Stimulated activated naive CD4-positive, alpha-beta T cell treated with Interleukin-2 at 50 U/mL for 16 hours (primary cell): ENCODE measurements at places on chromosomes 6 and 20.

GRCh38 chr20:38434301-38434741 lies 807 bp downstream of the SNHG17 start:
- DNase-seq, result peak; percentile 24

- DNase-seq, result no peak
These were observed 16.6 kb downstream of the SYNDIG1 start for GRCh38 chr20:24485981-24486380.

GRCh38 chr6:131680868-131681267 lies 20.3 kb downstream of the OR2A4 start:
- no peak for DNase-seq

DNA sequence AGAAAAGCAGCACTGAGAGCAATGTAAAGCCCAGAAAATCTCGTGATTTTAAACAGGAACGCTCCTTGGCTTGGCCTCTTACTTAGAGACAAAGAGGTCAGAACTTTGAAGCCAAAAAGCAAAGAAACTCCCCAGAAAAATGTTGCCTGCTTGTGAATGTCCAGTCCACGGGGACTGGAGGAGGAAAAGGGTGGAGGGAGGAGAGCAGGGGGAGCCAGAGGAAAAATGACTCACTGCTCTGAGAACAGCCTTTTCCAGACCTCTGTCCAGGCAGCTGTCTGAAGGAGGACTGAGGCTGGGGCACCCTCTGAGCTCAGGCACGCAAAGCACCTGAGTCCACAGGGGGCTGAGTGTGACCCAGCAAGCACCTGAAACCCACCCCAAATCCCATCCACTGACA lies 64.7 kb downstream of the TRAM2 start:
- no peak for DNase-seq

DNA sequence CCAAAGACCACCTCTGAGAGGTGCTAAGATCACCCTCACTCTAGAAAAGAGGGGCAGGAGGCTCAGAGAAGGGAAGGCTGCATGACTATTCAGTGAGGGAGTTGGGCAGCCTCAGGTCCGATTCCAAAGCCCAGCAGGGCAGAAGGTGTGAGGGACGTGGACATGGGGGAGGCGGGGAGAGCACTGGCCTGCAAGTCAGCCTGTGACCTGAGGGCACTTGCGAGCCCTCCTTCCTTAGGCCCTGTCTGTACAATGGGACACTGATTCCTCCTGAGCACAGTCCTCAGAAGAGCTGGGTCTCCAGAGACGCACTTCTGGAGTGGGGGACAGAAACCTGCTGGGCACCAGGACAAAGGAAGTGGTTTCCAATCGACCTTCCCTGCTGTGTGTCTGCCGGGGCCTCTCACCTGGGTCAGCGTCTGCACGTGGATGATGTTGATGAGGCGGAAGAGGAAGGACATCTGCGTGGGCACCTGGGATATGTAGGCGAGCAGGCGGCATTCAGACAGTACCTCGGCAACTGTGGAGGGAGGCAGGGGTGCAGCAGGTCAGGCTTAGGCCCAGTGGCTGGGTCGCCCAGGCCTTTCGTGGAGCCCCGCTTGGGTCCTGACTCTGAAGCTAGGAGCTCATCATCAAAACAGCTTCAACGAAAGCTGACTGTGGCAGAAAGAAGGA lies 48.5 kb downstream of the MYH7B start:
- no peak for DNase-seq

DNA sequence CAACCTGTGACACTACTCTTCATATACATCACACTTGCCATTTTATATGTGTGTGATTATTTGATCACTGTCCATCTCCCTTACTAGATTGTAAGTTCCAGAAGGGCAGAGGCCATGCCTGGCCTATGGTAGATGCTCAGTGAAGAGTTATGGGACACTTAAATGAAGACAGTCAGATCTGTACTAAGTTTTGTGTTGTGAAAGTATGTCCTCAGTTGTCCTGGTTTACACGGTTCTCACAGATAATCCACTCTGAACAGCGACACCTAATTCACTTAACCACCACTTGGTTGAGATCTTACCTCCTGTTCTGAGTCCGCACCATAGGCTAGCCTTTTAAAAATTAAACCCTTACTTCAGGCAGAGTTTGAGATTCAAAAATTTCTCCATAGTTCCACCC lies 434.1 kb upstream of the SOX4 start:
- DNase-seq, result no peak

GRCh38 chr6:27742833-27743573 lies 169.2 kb downstream of the OR2B2 start:
- no peak for DNase-seq

GRCh38 chr6:72182337-72183246 lies 296.2 kb downstream of the RIMS1 start:
- DNase-seq, result no peak

GRCh38 chr6:165511807-165512206 lies 151.2 kb downstream of the PDE10A start:
- DNase-seq, result no peak

- no peak for DNase-seq
These were observed 48.9 kb upstream of the SIRPA start for GRCh38 chr20:1846341-1846740.

DNA sequence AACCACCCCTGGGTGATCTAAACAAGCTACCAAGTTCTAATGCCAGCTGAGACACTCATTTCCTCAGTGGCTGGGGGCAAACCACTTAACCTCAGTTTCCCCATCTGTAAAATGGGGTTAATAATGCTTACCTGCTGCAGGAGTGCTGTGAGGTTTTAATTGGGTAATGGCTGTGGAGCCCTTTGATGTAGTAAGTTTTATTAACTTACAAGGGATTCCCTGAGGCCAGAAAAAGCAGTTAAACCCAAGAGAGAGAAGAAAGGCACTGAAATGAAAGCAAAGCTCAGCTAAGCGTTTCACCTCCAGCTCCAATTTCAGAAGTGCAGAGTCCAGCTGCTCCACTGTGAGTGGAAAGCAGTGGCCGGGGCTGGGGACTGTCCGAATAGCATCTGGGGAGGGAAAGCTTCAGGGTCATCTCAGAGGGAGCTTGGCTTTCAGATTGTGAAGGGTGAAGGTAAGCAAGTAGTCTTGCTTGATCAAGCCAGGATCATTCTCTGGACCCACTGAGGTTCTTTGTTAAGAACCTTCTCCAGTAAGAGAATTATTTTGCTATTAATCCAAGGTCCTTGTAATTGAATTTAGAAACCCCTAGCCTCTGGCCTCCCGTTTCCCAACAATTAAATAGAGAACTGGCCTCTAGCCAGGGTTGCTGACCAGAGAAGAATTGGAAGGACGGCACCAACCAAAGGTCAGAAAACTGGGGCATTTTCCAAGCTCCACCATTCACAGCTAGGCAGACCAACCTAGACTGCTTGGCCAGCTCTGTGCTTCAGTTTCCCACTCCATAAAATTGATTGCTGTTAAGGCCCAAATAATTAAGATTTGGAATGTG lies 20.9 kb upstream of the TCP11 start:
- DNase-seq, result no peak

- DNase-seq, result no peak
These were observed 741.8 kb downstream of the HDGFL1 start for GRCh38 chr6:23311211-23311610.

GRCh38 chr6:36715469-36715868 lies 17.8 kb downstream of the RAB44 start:
- no peak for DNase-seq

DNA sequence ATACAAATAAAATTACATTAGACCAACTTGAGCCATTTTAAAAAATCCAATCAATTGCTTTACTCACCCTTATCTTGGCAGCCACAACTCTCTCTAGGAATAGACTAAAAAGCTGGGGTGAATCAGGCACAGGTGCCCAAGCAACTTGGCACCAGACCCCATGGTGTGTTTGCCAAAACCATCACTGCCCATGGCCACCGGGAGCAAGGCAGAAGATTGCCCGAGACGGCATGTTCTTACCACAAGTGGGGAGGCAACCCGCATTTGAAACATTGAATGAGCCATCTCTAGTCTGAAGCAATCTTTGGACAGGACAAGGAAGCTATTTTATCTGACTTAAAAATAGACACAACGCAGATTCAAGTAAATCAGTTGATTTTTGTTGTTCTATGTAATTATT lies 69.0 kb downstream of the SMLR1 start:
- DNase-seq, result no peak

DNA sequence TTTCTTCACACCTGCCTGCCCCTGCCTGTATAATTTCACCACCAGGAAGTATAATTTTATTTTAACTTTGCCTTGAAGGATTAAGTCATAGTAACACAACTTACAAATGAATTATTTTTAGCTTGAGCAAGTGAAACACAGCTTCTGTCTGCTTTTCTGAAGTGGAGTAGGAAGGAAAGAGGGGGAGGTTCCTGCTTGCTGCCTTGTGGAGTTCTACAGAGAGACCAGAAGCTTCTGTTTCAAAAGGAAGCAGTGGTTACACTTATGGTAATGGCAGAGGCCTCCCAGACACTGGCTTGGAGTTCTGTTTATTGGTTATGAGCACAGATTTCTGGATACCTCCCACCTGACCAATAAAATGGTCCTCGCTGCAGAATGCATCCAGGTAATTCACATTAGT lies 159.6 kb downstream of the TMEM200A start:
- no peak for DNase-seq

DNA sequence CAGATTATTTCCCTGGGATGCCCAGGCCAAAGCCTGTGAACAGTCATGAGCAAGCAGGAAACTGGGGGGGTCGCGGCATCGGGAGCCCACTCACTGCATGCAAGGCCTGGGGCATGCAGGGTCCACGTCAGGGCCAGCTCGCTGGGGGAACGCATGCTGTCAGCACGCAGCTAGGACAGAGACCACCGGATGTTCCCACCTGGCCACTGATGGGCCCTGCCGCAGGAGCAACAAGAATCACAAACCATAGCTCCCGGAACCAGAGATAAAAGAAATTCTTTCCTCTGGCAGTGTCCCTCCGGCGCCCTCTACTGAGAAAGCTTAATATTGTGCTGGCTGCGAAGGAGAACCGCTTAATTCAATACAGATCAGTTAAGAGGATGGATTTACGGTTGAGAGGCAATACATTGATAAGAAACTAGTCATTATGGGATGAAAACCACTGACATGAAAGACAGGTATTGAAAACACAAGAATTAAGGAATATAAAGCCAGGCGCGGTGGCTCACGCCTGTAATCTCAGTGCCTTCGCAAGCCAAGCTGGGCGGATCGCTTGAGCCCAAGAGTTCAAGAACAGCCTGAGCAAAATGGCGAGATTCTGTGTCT lies 32.6 kb downstream of the C6orf15 start:
- DNase-seq, result peak; percentile 63

GRCh38 chr20:17934141-17934862 lies 34.3 kb downstream of the SNX5 start:
- DNase-seq, result no peak

DNA sequence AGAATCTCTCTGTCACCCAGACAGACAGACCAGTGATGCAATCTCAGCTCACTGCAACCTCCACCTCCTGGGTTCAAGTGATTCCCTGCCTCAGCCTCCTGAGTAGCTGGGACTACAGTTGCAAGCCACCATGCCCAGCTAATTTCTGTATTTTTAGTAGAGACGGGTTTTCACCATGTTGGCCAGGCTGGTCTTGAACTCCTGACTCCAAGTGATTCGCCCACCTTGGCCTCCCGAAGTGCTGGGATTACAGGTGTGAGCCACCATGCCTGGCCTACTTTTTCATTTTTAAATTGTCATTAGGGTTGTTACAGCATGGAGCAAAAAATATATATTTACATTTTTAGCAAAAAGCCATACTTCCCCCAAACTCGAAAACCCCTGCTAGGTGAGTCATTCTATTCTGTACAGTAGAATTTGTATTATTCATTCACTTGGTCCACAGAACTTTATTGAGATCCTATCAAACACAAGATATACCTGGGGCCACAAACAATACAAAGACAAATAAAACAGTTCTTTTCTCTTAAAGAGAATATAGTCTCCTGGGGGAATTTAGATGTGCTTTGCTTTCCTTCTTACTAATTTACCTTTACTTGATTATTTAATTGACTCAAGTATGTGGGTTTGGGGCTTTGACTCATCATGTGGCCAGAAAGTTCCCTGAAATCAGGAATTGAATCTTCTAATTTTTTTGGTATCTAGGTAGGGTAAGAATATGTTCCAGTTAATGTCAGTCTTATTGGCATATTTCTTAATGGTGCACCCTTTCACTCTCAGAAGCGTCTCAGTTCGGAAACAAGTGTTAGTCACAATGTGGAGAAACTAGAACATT lies 16.6 kb upstream of the CCND3 start:
- peak; percentile 43 for DNase-seq

DNA sequence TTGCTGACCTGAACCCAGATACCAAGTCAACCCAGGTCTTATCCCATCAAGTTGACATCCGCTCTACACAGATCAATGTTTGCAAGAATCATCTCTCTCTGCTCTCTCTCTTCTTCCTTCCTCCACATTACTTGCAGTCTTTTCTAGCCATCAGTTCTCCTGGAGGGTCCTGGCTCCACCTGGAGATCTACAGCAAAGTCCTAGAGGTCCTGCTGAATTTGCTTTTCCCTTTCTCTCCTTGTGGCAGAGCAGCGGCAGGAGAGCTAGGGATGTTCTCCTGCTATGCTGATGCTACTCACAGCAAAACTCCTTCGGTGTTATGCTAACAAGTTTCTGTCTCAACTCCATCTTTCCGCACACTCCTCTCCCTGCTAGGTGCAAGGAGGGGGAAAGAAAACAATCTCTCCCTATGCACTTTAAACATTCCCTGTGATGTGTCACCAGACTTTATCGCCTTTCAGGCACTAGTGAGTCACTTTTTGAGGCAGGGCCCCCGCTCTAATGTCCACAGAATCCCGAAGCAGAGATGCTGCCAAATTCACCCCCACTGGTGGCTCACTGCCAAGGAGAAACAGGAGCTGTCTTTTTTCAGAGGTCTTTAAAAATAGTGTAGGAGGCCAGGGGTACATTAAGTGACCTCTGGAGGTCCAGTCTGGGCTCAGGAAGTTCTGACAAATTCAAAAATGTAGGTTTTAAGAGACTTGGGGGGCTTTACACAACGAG lies 62.6 kb downstream of the FAM50B start:
- no peak for DNase-seq

- DNase-seq, result no peak
These were observed 149.0 kb downstream of the EYA4 start for GRCh38 chr6:133390168-133390567.

GRCh38 chr20:5652626-5653553 lies 97.3 kb upstream of the SHLD1 start:
- DNase-seq, result no peak

- DNase-seq, result no peak
These were observed 366.2 kb downstream of the TFAP2A start for GRCh38 chr6:10048370-10049297.

- no peak for DNase-seq
These were observed 13.4 kb upstream of the MOCS1 start for GRCh38 chr6:39947611-39948068.

DNA sequence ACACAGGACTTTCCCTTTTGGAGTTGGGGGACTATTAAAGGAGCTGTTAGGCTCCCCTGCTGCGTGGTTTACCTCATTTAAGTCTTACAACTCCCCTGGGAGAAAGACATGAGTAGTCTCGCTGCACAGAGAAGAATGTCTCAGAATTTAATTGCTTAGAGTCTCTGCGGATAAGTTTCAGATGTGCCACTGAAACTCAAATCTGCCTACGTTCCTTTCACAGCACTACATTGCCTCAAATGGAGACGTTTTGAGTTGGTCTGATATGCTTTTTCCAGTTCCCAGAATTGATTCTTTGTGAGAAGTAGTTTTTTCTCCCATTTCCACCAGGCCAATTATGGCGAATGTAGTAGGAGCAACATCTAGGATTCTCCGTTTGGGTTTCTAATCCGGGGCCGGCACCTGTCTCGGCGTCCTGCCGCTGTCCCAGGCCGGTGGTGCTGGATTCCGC lies 532 bp upstream of the SLC35F1 start:
- DNase-seq, result no peak
